Omental fat pad (tissue), 4 donors: ENCODE measurements at places on chromosomes 5 and 9. TPM values are rescaled to one million over a fixed set of nuclear protein-coding genes. Genes with fewer than 3 reads are reported as not detected.

The TAF11L10 gene
- total RNA-seq: not detected

The VCAN gene
- total RNA-seq: 51.6 TPM

The CDKN2B gene
- 84.7 TPM for total RNA-seq

The MAMDC4 gene
- 1.6 TPM for total RNA-seq

The PCDHGA1 gene
- 2.2 TPM for total RNA-seq

The HSPB3 gene
- total RNA-seq: not detected

The SLC27A6 gene
- total RNA-seq: not detected

The PCDHGA8 gene
- total RNA-seq: 2.4 TPM

DNA sequence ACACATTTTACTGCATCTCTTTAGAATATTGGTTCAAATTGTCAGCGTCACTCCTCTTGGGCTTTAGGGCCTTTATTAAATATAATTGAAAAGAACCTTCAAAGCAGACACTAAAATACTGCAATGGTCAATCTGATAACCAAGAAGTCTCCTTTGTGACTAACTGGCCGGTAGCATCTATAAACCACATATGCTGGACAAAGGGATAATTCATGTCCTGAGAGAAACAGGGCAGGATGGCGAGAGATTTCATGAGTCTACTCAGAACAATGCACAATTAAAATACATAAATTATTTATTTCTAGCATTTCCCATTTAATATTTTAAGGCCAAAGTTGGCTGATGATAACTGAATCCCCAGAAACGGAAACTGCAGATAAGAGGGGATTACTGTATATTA lies 1083.4 kb upstream of the CDH18 start:
- DNase-seq: no peak

GRCh38 chr9:131179561-131180219 lies 54.3 kb downstream of the NUP214 start:
- no peak for DNase-seq

DNA sequence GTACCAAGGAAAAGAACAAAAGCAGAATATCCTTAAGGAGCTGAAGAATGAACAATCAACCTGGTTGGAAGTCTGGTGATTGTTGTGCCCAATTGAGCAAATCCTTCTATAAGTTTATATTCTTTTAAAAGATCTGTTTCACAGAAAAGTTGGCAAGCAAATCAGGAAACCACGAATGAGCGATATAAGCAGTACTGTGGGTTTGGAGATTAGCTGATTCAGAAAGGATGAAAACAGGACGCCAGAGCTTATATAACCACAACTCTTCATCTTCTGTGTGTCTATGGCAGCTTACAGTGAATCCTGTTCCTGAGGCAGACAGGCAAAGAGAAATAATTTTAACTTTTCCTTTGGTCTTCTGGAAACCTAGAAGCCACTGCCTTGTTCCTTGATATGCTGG lies 61.7 kb downstream of the SLC38A9 start:
- DNase-seq: no peak

DNA sequence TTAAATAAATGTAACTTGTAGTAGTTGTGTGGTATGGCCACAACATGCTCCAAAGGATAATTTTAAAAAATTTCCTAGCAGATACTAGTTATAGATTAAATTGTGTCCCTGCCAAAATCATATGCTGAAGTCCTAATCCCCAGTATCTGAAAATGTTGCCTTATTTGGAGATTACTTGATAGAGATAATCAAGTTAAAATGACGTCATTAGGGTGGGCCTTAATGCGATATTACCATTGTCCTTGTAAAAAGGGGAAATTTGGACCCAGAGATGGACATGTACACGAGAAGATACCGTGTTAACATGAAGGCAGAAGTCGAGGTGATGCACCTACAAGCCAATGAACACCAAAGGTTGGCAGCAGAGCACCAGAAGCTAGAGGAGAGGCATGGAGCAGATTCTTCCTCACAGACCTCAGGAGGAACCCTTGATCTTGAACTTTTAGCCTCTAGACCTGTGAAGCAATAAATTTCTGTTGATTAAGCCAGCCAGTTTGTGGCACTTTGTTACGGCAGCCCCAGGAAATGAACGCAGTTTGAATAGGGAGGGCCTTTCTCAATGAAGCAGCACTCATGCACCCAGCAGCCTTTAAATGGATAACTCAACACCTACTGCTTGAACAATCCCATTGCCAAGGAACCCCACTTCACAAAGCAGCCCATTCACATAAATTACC lies 148.9 kb downstream of the ARHGAP26 start:
- DNase-seq: no peak

GRCh38 chr9:137749511-137749910 lies 128.1 kb upstream of the CACNA1B start:
- no peak for DNase-seq

- no peak for DNase-seq
These were observed 7.8 kb upstream of the GPX8 start for GRCh38 chr5:55151923-55152842.

GRCh38 chr5:73233461-73234203 lies 60.6 kb downstream of the TMEM174 start:
- no peak for DNase-seq

- no peak for DNase-seq
These were observed 1.2 kb downstream of the CDKN2B-AS1 start for GRCh38 chr9:21995666-21996398.

GRCh38 chr9:114771889-114772288 lies 34.0 kb downstream of the TNFSF15 start:
- DNase-seq: no peak

DNA sequence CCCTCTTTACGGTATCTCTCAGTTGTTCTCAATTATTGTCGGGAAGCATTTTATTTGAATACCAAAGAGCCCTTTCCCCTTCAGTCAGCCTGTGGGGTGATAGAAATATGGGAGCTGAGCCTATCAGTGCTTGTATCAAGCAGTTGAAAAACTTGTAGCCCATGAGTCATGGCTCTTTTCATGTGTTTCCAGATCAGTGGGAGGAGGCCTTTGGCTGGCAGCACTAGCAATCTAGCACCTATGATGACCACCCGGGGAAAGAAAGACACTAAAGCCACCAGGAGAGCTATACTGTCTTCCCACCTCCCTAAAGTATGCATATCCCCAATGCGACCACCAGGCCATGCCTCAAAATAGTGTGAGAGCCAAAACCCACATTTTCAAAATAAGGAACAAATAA lies 696.9 kb upstream of the C9orf72 start:
- no peak for DNase-seq

DNA sequence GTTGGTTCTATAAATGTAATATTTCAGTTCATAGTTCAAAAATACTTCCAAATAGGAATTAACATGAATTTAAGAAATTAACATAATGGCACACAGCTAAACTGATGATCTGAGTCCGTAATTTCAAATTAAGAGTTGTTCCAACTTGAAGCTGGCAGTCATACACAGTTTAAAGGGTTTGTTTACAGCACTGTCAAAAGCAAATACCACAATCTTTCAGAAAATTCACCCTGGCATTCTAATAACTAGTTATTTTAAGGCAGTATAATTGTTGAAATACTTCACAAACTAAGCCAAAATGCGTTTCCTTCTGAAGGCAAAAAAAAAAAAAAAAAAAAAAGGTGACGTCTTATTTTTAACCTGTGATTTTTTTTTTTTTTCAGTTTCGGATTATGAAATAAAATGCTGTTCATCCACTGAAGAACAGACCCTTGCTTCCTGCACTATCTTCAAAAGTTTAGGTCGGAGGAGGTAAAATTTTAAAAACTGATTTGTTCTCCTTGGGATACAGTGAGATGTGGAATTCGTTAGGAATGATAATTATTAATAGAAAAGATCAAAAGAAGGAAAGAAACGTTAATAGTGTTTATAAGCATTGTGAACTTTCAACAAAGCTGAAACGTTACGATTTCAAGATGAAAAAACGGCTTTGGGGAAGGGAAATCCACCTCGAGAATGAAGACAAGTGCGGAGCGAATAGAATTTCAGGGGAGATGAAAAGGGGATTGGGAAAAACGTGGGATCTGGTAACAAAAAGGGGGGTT lies 850 bp downstream of the IL6ST start:
- no peak for DNase-seq

DNA sequence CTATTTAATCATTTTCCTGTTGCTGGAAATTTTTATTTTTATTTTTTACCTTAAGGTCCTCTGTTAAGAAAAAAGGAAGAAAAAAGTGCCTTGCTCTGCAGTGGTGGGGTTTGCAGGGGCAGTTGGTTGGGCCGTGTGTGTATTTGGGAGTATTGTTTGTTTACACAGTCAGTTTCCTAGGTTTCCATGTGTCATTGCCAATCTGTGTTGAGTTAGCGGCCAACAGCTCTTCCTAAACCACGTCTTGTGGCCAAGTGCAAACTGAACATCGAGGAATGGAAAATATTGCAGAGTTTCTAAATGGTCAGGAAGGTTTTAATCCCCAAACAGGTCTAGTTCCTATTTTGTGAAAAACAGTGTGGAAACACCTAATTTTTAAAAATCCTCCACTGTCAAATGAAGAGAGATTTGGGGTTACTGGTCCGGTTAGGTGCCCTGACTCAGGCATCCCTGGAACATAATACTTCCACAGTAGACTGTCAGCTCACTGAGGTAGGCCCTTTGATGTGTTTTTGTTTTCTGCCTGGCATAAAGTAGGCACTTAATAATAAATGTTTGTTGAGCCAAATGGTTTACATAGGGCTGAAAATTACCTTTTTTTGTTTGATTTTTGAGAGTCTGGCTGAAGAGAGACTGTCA lies 37.0 kb downstream of the MAMDC2 start:
- DNase-seq: no peak
